Left forelimb (tissue), 1 donor: ENCODE measurements at places on chromosomes 5 and 9.

DNA sequence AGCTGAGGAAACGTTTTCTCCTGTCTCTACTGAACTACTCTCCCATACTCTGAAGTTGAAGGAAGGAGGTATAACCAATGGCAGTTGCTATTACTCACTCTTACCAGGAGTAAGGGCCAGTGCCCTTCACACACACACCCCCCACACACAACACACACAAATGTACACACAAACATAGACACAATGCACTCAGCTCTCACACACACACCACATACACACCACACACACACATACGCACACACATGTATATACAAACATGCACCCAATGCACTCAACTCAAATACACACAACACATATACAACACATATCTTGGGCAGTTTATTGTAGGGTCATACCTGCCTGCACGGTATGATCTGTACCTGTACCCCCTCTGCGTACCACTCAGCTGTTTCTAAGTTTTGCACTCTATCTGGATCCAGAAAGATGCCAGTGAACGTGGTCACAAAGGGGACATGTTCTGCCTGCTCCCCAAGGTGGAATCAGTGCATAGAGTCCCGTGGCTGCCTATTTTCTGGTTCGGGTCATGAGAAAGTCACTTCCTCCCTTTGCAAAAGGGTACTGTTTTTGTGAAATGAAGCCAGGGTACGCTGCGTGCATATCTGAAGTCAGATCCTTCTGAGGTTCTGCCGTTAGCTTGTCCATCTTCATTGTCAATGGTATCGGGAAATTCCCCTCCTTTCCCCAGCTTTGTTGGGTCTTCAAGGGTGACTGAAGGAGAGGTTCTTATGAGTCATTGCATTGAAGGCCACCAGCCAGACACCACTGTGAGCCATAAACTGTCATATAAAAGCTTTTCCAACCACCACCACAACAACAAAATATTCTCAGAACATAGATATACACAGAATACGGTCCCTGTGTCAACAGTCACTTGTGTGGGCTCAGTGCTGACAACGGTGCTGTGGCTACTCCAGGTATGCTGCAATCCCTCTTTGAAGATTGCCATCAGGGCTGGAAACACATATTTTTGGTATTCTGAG lies 131.9 kb downstream of the UGCG start:
- no peak for DNase-seq

DNA sequence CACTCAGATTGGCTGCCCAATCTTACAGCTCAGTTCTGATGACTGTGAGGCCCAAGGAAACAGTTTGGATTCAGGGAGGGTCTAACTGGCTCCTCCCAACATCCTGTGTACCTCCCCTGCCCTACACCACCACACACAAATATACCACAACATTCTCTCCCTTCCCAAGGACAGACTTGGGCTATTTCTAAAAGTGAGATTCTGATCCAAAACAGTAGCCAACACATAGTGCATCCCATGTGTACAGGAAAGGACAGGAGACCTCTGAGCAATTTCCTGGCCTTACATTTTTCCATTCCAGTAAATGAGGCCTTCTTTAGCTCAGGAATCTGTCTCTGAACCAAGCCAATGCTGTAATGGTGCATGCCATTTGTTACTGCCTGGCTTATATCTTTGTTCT lies 20.8 kb downstream of the ZNF366 start:
- DNase-seq: no peak

- no peak for DNase-seq
Measured at GRCh38 chr5:173768891-173769290, 119.3 kb upstream of the CPEB4 start.

DNA sequence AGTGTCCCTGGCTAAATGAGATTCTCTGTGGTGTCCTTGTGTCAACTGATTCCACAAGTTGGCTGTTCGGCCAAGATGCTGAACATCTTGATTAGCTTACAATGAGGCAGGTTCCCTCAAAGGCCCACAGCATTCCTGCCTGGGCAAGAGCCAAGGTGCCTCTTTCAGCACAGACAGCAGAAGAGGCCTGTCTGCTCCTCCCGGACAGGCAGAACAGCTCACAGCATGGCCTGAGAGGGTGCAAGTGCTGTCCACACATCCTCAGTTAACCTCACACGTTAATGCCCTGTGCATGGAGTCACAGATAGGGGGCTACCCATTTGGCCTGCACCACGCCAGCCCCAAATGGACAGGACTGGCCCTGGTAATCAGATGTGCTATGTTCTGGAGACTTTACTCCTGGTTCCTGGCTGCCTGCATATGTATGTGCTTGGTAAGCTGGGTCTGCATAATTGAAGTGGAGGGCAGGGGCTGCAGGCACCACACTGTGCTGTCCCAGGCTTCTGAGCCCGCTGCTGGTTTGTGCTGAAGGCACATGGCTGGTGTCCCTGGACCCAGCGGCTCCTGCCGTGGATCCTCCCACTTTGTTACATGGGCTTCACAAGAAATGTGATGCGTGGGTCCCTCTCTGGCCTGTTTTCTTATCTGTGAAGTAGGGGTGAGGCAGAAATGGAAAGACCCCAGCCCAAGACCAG lies 8.9 kb downstream of the CSF2 start:
- no peak for DNase-seq

DNA sequence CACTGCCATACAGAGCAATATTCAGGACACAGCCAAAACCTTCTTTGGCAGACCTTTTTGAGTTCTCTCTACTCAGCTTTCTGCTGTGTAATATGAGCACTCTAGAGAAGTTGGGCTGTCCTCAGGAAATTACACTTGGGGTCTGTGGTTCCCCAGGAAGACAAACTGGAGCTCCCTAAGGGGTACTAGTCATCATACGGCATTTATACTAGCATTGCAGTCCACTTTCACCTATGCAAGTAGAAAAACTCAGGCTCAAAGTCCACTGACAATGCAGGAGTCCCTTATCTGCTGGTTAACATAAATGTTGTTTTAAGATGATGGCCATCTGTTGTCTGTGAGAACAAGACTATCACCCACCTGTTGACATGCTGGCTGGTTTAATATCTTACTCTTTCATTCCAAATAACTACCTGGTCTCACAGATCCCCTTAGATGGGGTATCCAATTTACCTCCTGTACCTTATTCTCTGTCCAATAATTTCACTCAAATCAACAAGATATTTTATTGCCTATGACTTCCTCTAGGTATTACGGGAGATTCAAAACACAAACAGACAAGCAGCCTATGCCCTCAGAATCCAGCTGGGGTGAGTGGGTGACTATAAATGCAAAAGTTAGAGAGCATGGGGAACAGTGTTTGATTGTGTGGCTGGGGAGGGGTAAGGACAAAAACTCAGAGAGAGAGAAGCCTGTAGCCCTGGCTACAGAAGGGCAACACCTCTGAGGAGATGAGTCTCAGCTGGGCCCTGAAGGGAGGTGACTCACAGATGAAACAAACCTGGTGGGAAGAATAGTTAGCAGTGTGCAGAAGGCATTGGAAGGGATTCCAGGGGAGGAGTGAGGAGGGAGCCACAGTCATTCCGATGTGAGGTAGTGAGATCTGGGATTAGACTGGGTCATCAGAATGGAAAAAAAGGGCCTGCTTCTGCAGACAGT lies 10.2 kb downstream of the DOCK8 start:
- DNase-seq: no peak

GRCh38 chr5:130135506-130135905 lies 231.2 kb downstream of the CHSY3 start:
- DNase-seq: no peak

DNA sequence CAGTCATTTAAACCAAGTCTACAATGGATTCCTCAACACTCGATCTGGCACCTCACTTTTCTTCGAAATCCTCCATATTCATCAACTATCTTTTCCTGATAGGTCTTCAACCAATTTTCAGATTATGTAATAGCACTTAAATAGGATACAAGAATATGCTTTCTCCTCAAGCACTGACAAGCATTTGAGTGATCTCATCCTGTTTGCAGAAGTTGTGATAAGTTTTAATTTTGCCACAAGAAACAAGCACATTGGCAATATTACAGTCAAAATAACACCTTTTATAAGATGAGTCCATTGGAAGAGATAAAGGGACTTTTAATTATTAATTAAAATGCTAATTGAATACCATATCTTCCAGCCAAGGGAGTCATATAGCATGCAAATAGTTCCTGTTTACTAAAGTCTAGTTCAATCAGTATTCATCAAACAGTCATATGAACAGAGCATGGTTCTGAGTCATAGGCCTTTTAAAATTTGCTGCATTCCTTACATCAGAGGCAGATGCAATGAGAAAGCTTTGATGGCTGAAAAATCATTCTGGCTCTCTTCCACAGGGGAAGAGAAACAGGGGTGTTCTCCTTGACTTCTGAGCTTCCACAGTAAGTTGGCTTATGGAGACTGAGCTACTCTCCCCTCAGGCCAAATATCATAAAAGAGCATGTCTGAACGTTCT lies 32.7 kb upstream of the ZCCHC9 start:
- no peak for DNase-seq

DNA sequence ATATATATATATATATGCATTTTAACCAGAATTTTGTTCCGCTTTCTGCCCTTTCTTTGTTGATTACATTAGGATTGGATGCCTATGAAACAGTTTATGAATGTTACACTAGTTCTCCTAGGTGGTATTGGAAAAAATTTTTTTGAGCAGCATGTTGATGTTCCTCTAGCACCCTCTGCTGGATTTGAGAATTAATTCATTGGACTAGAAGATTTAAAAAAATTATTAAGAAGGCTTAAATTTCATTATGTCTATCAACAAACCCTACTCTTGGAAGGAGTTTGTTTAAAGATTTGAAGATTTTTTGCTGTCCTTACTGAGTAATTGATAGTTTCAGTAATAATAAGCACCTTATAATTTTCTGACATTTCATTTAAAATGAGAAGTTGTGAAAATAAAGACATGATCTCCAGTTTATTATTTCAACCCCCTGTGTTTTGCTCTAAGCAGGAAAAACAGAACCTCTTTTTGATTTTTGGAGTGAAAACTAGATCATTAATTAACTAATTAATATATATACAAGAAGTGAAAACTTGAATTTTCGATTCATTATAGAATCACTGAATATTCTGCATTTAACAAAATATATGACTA lies 89.6 kb downstream of the CCDC171 start:
- no peak for DNase-seq

DNA sequence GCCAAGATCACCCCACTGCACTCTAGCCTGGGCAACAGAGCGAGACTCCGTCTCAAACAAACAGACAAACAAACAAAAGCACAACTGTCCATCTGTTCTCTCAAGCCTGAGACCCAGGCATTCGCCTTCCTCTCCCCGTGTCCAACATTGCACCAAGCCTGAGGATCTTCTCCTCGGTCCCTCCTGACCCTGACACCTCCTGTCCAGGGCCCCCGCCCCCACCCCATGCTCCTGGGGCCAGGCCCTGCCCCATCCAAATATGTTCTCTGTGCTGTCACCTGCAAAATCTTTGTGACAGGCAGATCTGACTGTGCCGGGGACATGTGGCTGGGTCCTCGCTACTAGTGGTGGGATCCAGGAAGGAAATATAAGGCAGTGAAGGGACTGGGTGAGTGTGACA lies 33.4 kb upstream of the UNC5A start:
- peak; percentile 4 for DNase-seq

DNA sequence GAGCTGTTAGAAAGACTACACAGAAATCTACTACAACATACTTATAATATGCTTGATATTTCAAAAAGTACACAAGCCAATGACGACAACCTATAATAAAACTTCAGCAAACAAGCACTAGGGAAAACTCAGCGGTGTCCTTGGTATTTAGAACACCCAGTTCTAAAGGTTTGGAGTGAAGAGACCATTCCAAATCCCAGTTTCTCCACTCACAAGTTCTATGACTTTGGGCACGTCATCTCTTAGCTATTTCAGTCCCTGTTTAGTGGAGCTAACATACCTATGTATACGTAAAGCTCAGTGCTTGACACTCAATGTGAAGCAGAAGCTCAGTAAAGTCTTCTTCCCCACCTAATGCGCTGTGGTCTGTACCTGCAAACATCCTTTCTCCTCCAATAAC lies 52.8 kb downstream of the MLLT3 start:
- no peak for DNase-seq

- no peak for DNase-seq
Measured at GRCh38 chr9:116087246-116087645, 66.3 kb upstream of the PAPPA start.

GRCh38 chr5:17178373-17178675 lies 39.1 kb upstream of the BASP1 start:
- DNase-seq: no peak

DNA sequence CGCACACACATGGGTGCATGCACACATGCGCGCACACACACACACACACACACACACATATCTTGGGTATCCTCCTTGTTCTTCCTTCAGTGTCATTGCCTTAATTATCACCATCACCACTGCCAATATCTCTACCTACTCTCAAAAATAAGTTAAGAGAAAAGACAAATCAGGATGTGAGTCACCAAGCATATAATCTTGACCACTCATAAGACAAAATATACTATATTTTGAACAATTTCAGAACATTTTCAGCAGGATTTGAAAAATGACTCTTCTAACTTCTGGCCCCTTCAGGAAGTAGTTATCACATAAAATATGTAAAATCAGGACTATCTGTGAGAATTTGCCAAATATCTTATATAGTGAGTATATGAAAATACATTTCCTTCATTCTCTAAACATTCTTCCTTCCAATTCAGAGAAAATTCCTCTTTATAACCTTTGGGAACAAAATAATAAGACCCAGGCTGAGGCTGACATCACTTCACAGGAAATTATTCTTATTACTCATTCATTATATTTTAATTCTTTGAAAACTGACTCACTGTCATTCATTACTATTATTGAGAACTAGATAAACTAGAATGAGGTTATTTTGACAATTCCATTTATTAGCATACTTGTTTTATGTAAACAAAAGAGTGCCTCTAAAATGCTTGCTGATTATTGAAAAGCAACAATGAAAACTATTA lies 772.0 kb upstream of the ACO1 start:
- DNase-seq: no peak

DNA sequence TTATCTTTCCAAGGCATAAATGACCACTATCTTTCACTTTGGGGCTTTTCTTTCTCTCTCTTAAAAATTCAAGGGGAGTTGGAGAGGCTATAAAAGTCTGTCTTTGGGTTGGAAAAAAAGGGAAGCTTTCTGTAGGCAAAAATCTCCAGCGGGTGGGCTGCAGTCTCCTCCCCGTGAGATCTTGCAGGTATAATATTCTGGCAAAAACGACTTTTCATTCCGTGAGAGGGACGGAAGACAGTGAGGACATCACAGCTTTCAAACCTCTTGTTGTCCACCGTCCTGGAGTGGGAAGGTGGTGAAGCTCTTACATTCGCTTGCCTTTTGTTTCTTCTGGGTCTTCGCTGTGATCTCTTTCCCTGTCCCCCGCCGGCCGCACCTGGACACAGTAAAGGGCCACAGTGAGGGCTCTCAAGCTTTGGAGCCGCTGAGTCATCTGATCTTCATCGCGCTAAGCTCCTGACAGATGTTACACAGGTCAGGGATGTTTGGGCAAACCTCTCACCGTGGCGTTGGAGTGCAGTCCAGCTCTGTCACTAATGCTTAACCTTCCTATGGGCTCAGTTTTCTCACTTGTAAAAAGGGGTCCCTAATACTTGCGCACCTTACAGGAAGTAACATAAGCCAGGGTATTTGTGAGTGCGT lies 61.9 kb upstream of the MEGF10 start:
- DNase-seq: no peak

DNA sequence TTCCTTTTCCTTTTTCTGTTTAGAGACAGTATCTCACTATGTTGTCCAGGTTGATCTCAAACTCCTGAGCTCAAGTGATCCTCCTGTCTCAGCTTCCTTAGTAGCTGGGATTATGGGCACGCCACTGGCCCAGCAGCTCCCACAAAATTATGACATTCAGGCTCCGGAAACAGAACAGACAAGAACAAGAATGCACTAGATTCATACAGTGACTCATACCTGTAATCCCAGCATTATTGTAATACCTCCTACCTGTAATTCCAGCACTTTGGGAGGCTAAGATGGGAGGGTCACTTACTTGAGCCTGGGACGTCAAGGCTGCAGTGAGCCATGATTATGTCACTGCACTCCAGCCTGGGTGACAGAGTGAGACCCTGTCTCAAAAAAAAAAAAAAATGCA lies 26.7 kb upstream of the B4GALT1 start:
- DNase-seq: no peak
